Renal pelvis (tissue), 12 donors: ENCODE measurements at places on chromosomes 2 and 18. TPM values are rescaled to one million over a fixed set of nuclear protein-coding genes. Genes with fewer than 3 reads are reported as not detected.

Gene CDH7
- polyA plus RNA-seq: 16.8 TPM

Gene IKZF2
- polyA plus RNA-seq: 10.5 TPM

Gene PCARE
- 0.46 TPM for polyA plus RNA-seq

Gene FMNL2
- 99.9 TPM for polyA plus RNA-seq

Gene ABCB6
- 37.9 TPM for polyA plus RNA-seq

Gene SCN2A
- 3.2 TPM for polyA plus RNA-seq

Gene KCNK3
- 2.0 TPM for polyA plus RNA-seq

Gene SNTG2
- polyA plus RNA-seq: 4.1 TPM

Gene SIGLEC15
- 0.74 TPM for polyA plus RNA-seq

Gene AP1S3
- 10.0 TPM for polyA plus RNA-seq

Gene REG3G
- not detected for polyA plus RNA-seq

Gene EIF5B
- 60.6 TPM for polyA plus RNA-seq

Gene TFPI
- 36.0 TPM for polyA plus RNA-seq

Gene SERPINB4
- polyA plus RNA-seq: not detected

Gene SPAG16
- polyA plus RNA-seq: 60.2 TPM

Gene IGFBP5
- polyA plus RNA-seq: 267 TPM

Gene POTEF
- 0.10 TPM for polyA plus RNA-seq

Gene HOXD13
- polyA plus RNA-seq: 0.08 TPM

Gene SERPINB11
- not detected for polyA plus RNA-seq

Gene L3MBTL4
- polyA plus RNA-seq: 4.1 TPM

Gene NEURL3
- polyA plus RNA-seq: 5.5 TPM

Gene DSG1
- 0.10 TPM for polyA plus RNA-seq

Gene MCEE
- 21.8 TPM for polyA plus RNA-seq

Gene LOXHD1
- 1.1 TPM for polyA plus RNA-seq

Gene CRIM1
- 88.5 TPM for polyA plus RNA-seq

Gene CIB4
- 0.78 TPM for polyA plus RNA-seq

Gene MALL
- polyA plus RNA-seq: 16.0 TPM

Gene ACADL
- 14.4 TPM for polyA plus RNA-seq

Gene OR6B2
- polyA plus RNA-seq: not detected

Gene CCDC178
- 1.9 TPM for polyA plus RNA-seq

Gene CYBRD1
- polyA plus RNA-seq: 34.0 TPM

Gene SH2D6
- polyA plus RNA-seq: 1.1 TPM

Gene CLEC4F
- polyA plus RNA-seq: not detected

Gene HOXD10
- 203 TPM for polyA plus RNA-seq

Gene LIMS3
- polyA plus RNA-seq: 1.4 TPM

Gene ZNF638
- 186 TPM for polyA plus RNA-seq

Gene PJVK
- polyA plus RNA-seq: 9.1 TPM

Gene RNF125
- polyA plus RNA-seq: 1.9 TPM

Gene SH3BP4
- polyA plus RNA-seq: 37.3 TPM

Gene RNF152
- polyA plus RNA-seq: 9.4 TPM

Gene GBX2
- 0.61 TPM for polyA plus RNA-seq

Gene GREB1
- polyA plus RNA-seq: 16.2 TPM

Gene UGT1A5
- polyA plus RNA-seq: not detected

Gene ONECUT2
- 0.09 TPM for polyA plus RNA-seq

Gene IL37
- polyA plus RNA-seq: not detected

Gene SLC30A3
- 7.6 TPM for polyA plus RNA-seq

Gene COMMD1
- 69.2 TPM for polyA plus RNA-seq

Gene TWIST2
- polyA plus RNA-seq: 5.0 TPM

Gene ATAD2B
- polyA plus RNA-seq: 16.3 TPM
